ENCODE measurements at places on chromosomes 12 and 14.

- DNase-seq: no peak
Measured at GRCh38 chr12:119157978-119158377, 20.8 kb upstream of the HSPB8 start.

GRCh38 chr14:74888164-74889158 lies 6.7 kb downstream of the DLST start:
- DNase-seq: no peak

DNA sequence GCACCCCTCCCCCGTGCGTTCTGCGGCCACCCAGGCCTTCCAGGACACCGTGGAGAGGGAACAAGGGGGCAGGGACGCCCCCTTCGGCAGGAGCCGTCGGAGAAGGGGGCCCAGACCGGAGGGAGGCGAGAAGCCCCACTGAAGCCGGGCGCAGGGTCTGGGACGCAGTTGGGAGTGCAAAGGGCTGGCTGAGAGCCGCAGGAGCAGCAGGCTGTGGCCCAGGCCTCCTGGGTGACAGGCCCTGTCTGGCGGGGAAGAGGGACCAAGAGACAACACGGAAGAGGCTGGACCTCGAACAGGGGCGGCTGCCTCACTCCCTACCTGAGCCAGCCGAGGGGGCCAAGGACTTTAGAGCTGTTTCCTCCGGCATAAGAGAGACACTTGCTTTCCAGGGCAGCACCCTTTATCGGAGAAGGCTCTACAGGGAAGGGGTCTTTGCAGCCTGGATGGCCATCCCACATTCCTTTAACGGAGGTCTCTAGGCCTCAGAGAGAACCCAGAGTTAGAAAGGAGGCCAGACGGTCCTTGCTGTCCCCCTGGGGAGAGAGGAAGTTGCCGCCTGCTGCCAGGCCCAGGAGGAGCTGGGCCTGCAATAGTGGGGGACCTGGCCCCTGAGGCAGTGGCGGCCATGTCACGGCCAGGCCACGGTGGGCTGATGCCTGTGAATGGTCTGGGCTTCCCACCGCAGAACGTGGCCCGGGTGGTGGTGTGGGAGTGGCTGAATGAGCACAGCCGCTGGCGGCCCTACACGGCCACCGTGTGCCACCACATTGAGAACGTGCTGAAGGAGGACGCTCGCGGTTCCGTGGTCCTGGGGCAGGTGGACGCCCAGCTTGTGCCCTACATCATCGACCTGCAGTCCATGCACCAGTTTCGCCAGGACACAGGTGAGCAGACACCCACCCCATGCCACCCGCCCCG lies 1.3 kb downstream of the DTX1 start:
- no peak for DNase-seq

DNA sequence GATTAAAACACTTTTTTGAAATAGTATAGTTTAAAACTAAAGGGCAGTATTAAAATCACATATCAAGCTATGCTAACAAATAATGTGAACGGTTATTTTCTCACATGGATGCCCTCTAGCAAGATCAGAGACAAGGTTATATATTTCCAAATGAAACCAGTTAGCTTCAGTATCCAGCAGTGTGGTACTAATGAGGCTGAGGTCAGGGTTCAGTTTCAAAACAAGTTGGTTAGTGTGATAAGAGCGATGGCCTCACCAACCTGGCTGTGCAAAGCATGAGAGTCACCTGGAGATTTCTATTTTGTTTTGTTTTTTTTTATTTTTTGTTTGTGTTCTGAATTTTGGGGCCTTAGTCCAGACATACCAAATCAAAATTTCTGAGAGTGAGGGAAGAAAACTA lies 352.2 kb upstream of the KITLG start:
- DNase-seq: no peak

DNA sequence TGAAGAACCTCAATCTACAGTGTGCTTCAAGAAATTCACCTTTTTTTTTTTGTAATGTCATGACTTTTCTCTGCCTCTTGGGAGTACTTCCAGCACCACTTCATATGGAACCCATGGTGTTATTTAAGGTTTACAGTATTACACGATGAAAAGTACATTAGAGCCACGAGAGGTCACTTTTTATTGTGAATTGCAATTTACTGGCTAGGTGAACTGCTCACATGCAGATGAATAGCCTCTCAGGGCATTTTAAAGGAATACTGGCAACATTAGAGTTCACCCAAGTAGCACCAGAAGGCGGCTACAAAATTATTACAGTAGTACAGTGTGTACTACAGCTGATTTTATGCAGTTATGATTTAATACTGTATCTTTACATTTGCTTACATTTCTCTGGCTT lies 99.1 kb upstream of the PPP4R3A start:
- DNase-seq: no peak

DNA sequence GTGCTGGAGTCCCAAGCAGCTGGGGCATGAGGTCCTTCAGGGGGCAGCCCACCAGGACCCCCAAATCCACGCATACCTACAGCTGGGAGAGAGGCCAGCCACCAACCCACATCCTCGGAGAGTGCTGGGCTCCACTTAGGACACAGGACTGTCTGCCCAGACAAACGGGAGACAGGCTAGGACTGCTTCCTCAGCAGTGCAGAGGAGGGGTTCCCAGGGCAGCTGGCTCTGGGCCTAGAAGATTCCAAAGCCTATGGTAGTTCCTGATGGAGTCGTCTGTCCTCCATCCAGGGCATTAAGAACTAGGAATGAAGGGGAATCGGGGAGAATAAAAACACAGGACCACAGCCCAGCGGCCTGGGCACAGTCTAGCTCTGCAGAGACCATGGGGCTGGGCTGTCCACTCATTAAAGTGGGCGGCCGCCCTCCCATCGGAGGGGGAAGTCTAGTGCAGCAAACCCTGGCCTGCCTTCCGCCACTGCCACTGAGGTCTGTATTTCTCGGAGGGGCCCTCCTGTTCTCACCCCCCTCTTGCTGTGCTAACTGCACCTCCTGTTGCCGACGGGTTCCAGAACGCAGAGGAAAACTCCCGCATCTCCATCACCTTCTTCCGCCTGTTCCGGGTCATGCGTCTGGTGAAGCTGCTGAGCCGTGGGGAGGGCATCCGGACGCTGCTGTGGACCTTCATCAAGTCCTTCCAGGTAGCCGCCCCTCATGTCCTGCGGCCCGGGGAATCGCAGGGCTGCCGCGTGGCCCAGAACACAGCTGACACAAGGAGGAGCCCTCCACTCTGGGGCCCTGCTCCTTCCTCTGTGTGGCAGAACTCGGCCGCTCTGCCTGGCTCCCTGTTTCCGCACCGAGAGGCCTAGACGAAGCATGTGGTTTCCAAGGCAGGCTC lies 143.5 kb upstream of the FKBP4 start:
- no peak for DNase-seq

All from activated naive CD8-positive, alpha-beta T cell treated with anti-CD3 and anti-CD28 coated beads, Interleukin-2, amount 50 U/mL, for 24 hours (primary cell).